ENCODE measurements at places on chromosomes 1 and 21.

DNA sequence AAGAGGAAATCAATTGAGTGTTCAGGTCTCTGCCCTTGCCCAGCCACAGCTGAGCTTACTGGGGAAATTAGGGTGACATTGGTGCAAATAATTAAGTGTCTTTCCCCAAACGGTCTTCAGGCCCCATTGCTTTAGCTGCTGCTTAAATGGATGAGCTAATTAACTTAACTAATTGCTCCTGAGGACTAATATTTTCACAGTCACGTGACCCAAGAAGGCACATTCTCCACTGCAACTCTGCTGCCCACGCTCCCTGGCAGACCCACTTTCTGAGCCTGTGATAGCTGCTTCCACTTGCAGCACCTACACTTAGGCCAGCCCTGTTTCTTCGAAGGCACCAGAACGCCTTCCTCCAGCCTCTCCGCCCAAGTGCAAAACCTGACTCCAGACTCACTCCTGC lies 56.2 kb downstream of the SYT2 start:
- no peak for DNase-seq

GRCh38 chr1:234222561-234223280 lies 150.5 kb upstream of the COA6 start:
- DNase-seq: no peak

- DNase-seq: no peak
Measured at GRCh38 chr1:45551684-45552083, 1.1 kb downstream of the AKR1A1 start.

DNA sequence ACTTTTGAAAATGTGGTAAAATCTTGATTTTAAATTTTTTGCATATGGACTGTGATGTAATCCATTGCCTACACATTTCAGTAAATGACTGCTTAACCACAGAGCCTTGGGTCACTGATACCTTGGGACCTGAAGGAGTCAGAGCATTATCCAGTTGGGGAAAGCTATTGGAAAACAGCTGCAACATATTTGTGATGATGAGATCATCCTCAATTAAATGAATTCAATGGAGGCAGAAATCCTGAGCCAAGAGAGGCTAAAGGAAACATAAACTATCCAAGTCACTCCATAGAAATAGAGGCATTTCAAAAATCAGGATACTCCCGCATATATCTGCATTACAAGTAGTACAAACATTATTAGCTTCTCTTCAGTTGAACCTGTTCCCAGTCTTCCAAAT lies 99.8 kb upstream of the PRMT6 start:
- DNase-seq: no peak

DNA sequence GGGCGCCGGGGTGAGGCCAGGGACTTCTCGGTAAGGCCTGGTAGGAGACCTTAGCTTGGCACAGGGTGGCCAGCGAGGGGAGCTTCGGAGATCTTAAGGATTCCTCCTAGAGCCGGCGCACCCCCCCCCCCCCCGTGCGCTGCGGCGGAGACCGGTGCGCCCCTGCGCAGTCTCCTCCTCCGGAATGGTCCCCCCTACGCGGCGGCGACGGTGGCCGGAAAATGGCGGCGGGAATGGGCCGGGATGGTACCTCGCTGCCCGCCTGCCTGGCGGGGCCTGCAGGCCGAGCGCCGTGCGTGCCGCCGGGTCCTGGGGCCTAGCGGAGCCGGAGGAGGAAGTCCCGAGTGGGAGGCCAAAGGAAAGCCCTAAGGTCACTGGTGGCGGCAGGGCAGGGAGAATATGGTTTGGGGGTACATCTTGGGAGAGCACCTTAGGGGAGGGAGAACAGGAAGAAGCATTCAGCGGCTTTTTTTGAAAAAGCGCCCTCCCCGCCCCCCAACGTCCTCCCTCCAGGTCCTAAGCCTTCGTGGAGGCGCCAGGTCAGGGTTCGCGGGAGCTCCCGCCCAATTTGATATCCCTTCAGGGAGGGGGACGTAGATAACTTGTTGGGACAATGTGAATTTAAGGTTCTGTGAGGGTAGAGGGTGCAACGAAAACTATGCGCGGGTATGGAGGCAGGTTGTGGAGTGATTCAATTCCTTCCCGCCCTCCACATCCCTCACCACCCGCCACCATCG lies 429 bp downstream of the SRRM1 start:
- no peak for DNase-seq

Measured in activated CD4-positive, alpha-beta T cell treated with anti-CD3 and anti-CD28 coated beads for 36 hours (primary cell).